Peyer's patch (tissue), 4 donors: ENCODE measurements at places on chromosomes 6 and 20.

DNA sequence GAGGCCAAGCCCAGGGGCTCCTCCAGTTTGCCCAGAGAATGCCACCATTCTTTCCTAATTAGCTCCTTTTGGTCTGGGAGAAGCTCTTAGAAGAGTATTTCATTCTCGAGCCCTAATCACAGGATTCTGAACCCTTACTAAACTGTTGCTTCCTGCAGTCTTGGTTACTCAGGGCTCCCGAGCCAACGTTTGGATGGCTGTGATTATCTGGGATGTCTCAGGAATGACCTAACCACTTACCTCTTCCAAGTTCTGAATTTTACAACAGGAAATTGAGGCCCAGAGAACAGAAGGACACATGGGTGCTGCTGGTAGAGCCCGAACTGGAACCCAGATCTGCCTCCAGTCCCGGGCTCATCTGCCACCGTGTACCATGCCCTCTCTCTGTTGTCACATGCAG, 22.2 kb upstream of the PNPLA1 start:
- DNase-seq = no peak

GRCh38 chr6:42158011-42158410, 15.2 kb upstream of the GUCA1A start:
- DNase-seq = no peak

- no peak for DNase-seq
Measured at GRCh38 chr20:52247548-52247947, 56.0 kb upstream of the ZFP64 start.

DNA sequence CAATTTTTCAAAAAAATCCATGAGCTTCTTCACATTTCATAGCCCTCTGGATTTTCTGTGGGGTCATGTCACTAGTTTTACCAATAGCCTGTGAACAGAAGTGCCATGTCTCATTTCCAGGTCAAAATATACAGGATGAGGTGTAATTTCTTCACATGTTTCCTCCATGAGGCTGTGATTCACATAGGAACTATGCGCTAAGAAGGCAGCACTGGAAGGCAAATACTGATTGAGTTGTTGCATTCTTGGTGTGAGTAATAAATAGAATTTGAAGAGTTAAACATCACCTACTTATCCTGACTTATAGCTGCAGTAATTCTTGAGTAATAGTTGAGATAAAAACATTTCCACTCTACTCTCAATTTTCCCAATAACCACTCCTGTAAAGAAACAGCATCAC, 442.3 kb downstream of the HAO1 start:
- no peak for DNase-seq
